A549 (cell line): ENCODE measurements at places on chromosomes 5 and 9. TPM values are rescaled to one million over a fixed set of nuclear protein-coding genes. Genes with fewer than 3 reads are reported as not detected.
A peak's percentile ranks its signal among the peaks of the same experiment; 100 is the strongest.

FSD1L gene
- polyA plus RNA-seq = 3.2 to 3.3 TPM (median 3.2 TPM) in 3 replicates

OSTF1 gene
- polyA plus RNA-seq = 13.3 to 15.0 TPM (median 13.4 TPM) in 3 replicates

DNA sequence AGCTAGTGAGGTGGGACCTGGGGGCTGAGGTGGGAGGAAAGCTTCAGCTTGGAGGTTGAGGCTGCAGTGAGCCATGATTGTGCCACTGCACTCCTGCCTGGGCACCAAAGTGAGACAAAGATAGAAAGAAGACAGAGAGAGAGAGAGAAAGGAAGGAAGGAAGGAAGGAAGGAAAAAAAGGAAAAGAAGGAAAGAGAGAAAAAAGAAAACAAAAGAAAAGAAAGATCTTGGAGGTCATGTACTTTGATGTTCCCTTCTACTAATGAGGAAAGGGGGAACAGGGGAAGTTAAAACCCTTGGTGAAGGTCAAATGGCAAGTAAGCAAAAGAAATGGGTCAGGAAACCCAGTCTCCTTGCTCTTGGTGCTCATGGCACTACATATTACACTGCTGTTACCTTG, 2.4 kb upstream of the RAI14 start:
- DNase-seq = no peak

SEMA5A gene
- not detected in 3 replicates for polyA plus RNA-seq

LMX1B gene
- 0.56 to 0.98 TPM (median 0.57 TPM) in 3 replicates for polyA plus RNA-seq

DNA sequence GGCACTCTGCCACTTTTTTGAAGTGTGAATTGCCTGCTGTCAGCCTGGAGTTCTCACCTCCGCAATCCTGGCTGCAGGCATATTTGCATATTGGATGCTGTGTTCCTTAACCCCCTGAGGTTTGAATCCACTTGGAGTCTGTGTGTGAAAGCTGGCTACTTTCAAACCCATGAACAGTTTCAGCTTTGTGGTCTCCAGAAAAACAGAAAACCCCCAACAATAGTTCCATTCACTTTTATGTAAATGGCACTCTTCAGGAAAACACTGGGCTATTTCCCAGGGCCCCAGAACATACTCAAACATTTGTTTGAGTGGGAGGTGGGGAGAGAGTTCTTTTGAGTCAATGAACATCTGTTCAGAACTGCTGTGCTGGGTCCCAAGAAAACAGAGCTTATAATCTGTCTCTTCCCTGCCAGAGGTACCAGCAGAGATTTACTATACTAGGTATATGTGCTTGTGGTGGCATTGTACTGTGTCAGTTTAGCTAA, 5.0 kb downstream of the NUDT2 start:
- DNase-seq = no peak

- DNase-seq = no peak
These were observed 24.8 kb upstream of the RLN1 start for GRCh38 chr9:5364294-5365024.

PRR7 gene
- 11.0 to 12.1 TPM (median 11.2 TPM) in 3 replicates for polyA plus RNA-seq

CARD9 gene
- polyA plus RNA-seq = 0.94 to 1.2 TPM (median 0.94 TPM) in 3 replicates

DNA sequence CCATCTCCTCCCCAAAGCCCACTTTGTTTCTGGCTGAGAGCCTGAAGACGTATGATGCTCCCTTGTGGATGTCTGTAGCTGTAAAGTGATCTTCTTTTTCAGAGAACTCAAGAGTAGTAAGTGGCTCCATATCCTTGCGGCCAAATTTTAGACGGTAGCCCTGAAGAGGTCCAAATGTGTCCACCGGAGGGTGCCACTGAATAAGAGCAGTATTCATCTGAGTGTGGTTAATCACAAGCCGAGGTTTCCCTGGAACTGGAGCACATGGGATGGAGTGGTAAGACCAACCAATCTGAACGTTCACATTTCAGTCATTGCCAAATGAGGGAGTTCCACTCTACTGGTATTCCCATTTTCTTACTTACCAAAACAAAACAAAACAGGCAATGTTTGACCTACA, 686.5 kb upstream of the DMAC1 start:
- DNase-seq = peak; percentile 13

DNA sequence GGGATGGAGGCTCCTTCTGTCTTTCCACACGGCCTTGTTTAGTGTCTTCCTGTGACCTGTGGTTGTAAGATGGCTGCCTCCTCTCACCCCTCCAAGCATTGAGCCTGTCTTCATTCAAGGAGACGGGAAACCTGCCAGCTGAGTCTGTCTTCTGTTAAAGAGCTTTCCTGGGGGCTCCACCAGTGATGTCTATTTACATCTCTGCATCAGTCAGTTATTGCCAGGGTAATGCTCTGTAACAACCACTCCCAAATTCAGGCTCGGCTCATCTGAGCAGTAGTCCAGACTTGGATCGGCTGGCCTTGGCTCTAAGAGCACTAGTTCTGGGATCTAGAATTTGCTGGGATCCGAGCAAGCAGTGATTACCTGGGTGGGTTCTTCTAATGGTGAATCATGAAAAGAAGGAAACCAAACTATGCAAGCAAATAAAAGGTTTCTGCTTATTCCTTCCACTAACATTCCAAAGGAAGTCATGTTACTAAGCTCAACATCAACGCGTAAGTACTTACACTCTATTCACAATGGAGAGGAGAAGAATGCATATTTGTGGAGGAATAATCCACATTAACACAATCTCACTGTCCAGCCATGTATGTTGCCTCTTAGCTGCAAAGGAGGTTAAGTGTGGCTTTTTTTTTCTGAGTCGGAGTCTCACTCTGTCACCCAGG, 61.7 kb downstream of the GALNT12 start:
- DNase-seq = no peak

DNA sequence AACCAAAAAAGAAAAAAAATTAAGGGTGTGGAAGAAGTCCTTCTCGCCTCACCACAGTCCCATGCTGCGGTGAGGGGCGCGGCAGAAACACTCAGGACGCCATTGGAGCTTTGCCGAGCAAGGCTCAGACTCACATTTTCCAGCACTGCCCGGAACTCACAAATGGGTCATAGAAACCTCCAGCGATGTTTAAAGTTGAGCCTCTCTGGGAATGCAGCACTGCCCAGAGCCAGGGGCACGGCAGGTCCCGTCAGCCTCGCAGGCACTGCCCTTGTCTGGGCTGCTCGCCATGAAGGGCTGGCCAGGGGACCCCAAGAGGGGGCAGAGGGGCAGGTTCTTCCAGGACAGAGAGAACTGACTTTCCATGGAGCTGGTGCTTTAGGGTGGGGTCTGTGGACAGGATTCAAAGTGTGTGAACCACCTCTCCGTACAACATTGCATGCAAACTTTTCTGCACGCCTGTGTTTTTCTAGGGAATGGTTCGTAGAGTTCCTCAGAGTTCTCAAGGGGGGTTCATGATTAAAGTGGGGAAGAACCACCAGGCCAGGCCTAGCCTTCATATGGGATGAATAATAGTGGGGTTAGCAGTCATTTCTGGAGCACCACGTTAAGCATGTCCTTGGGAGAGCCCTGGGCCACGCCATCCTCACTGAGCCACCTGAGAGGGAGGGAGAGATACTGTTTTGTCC, 38.4 kb downstream of the PRRX2 start:
- DNase-seq = no peak

DNA sequence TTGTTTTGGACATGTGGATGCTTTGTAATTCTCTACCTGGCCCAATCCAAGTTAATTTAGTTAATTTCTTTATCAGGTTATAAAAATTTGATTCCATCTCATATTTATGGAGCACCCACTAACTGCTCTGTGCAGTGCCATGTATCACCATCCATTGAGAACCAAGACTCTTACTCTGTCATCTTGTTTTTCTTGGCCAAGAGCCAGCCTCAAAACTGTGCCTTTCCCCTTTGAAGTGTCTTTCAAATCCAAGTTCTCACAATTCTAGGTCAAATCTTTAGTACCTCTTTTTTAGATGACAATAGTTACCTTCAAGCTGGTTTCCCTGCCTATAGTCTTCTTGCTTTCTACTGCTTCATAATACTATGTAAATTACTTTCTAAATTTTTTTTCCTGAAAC, 3.2 kb downstream of the COMMD10 start:
- DNase-seq = no peak

GRCh38 chr9:113603048-113603375, 139.5 kb downstream of the RGS3 start:
- no peak for DNase-seq

DNA sequence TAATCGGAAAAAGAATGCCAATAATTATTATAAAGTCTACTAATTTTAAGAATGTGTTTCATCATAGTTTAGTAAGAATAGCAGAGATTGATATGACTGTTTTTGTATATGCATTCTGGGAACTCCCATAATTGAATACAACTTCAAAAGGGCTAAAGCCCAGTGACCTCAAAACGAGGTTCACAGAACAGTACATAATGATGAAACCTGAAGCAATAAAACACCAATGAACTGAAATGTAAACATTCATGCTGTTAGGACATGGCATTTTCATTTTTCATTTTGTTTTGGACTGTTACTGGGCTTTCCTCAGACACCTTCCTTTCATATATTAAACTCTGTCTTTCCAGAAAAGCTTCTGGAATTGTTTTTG, 684 bp upstream of the JMY start:
- DNase-seq = peak; percentile 15

DNA sequence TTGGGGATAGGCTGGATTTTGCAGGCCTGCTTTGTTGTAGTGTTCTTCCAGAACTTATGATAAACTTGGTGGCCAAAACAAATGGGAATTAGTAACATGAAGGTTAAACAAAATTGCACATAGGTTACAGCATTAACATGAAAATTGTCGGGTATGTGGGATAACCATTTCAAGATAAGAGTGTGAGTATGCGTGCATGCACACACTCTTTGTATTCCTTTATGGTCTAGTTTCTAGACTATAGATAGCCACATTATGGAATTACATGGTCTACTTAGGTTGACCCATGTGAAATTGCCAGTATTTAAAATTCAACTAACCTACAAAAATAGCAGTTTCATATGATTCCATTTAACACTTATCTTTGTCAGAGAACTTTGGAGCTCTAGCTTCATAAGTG, 1.4 kb downstream of the HMGCR start:
- DNase-seq = no peak

ADRB2 gene
- 0.34 to 0.50 TPM (median 0.37 TPM) in 3 replicates for polyA plus RNA-seq

DNA sequence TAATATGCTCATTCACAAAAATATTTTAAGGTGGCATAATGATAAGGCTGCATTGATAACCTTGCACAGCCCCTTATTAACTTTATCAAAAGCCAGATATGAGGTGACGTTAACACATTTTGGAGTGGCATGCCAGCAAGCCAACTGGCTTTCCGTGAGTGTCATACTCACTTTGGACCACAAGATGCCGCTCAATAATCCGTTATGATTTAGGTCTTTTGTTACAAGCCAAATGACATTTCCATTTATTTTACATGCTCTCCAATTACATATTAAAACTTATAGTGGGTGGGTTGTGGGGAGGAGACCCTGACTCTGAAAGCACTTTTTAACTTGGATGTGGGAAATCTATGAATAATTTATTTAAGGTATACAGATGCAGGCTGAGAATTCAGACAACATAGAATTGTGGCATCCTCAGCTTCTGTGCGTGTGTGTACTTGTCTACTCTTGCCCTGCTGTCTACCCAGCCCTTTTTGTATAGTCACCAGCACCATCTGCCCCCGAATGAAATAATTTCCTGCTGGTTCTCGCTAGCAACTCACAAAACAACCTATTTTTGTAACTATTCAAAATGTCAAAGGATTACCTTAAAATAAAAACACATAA, 305.1 kb downstream of the PSAT1 start:
- no peak for DNase-seq

DNA sequence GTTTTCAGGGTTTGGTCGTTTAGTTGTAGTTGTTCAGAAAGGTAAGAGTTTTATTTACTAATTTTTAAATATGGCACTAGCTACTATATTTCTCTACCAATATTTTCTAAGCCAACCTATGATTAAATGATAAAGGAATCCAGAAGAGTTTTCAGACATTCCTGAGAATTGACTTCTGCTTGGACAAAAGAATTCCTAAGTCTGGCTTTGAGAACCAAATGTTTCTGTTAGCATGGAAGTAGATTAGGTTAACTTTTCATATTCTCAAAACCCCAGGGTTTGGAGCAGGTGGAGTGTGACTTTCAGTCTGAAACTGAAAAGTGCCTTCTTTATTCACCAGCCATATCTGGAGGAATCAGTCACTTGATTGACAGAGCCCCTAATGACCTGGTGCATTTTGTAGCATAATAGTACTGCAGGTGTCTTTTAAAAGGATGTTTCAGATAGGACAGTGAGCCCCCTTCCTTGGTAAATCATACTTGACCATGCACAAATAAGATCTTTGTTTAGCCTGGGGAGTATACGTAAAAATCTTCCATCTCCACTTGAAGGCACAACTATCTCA, 457.0 kb upstream of the ZNF462 start:
- DNase-seq = no peak

DNA sequence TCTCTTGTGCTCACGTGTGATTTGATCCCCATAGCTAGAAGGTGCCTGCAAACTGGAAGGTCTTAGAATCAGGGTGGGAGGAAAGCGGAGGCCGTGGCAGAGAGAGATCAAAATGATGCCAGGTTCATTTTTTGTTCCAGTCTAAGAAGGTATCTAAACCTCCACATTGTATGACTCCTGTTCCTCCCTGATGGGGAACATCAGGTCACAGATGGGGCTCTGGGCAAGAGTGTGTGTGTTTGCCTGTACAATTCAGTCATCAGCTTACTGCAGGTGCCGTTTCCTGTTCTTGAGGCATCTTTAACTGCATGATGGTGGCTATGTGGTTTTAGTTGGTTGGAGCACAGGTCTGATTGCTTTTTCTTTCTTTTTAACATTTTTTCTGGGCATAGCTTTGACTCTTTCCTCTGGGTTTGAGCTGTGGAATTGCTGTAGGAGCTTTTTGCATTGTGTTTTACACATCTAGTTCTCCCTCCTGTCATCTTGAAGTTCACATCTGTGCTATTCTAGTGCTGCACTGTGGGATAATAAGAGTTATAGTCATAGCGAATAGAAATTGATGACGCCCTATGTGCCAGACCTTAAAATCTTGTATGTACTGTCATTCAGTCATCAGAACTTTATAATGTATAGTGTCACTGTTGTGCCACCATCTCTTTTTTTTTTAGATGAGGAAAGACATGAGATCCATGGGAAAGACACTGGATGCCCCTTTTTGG, 30.8 kb downstream of the ARHGAP26 start:
- DNase-seq = no peak

DNA sequence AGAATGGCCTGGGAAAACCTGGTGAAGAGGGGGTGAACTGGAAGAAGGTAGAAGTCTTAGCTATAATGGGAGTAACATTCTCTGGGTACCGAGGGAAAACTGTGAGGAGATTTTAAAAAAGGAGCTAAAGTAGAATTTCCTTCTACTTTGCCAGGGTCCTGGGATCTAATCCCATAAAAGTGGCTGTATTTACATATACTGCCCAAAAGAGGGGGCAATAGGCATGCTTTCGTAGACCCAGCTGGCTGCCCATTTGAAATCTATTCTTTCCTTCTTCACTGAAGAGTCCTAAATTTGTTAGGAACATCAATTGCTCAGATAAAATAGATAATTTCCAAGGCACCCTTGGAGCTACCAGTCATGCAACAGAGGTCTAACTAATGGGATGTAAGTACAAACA, 159.2 kb downstream of the CDC42SE2 start:
- peak; percentile 27 for DNase-seq

DNA sequence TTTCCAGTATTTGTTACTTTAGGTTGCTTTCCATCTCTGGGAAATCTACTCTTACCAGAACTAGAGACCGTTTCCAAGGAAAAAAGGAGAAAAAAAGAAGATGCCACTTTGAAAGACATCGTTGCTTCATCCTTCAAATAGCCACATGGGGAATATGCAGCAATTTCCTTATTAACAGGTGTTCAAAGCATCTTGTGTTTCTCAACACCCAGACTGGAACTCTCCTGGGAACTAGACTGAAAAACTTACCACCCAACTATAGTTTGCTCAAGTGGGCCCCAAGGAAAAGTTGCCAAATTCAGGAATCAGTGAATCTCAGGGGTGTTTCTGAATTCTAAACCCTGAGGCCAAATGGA, 80.0 kb upstream of the JAK2 start:
- DNase-seq = no peak

PCDHA13 gene
- not detected in 3 replicates for polyA plus RNA-seq

AQP7 gene
- 0.39 to 0.69 TPM (median 0.61 TPM) in 3 replicates for polyA plus RNA-seq
